ENCODE measurements at places on chromosomes 11 and 22.
A peak's percentile ranks its signal among the peaks of the same experiment; 100 is the strongest.

GRCh38 chr11:30143098-30143705 lies 87.6 kb upstream of the FSHB start:
- no peak for DNase-seq

DNA sequence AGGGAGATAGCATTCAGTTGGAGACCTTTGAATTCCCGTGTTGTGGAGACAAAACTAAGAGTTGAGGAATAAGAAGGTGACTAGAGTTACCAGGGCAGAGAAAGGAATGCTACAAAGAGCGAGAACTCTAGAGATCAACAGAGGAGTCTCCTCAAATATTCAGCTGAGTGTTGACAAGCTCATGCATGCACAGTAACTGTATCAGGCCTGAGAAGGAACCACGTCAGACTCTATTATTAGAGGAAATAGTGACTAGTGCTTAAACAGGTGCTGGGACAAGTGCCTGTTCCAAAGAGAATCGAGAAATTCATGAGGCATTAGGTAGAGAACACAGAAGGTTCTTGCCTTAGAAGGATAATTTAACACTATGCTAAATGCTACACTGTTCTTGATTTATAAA lies 333.8 kb upstream of the CHORDC1 start:
- no peak for DNase-seq

- DNase-seq = no peak
Measured at GRCh38 chr22:27510024-27510423, 291.5 kb downstream of the MN1 start.

DNA sequence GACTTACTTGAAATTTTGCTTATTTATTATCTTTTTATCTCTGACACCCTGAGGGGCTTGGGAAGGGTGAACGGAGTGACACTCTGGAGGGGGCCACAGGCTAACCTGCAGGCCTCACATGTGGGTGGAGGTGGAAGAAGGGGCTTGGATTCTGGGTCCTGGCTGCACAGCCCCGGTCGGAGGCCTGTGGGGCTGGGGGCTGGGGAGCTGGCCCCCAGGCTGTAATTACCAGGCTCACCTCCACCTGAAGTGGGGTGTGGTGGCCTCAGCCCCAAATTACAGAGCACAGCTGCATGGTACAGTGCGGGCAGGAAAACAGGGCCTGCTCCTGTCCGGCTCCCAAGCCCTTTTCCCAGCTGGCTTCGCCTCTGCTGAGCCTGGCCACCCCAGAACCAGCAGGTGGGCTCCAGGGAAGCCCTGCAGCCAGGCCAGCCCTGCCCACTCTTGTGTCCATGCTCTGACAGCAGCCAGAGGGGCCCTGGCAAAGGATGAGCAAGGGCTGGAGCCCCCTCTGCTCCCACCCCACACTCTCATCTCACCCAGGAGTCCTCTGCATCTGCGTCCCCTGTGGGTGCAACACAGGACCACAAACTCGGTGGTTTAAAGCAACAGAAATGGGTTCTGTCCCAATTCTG lies 48.0 kb downstream of the IGF2 start:
- DNase-seq = no peak

- DNase-seq = no peak
Measured at GRCh38 chr11:106495046-106495445, 417.6 kb downstream of the AASDHPPT start.

- no peak for DNase-seq
Measured at GRCh38 chr11:44865866-44866272, 84.8 kb downstream of the TP53I11 start.

DNA sequence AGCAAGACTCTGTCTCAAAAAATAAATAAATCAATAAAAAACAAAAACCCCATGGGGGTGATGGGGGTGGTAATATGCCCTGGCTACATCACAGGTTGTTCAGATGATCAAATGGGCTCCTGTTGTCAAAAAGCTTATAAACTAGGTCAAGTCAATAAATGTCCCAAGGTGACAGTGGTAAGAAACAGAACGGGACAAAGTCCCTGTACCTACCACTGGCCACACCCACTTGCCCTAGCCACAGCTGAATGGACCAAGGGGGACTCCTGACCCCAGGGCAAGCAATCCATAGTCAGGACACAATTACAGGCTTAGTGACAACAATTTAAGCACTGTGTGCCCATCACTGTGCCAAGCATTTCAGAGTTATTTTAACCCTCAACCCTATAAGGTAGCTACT lies 6.0 kb downstream of the NAGA start:
- DNase-seq = no peak

- DNase-seq = no peak
Measured at GRCh38 chr11:58028687-58029411, 1.9 kb upstream of the OR6Q1 start.

- DNase-seq = no peak
Measured at GRCh38 chr11:60344146-60344545, 17.1 kb downstream of the MS4A6E start.

- peak; percentile 20 for DNase-seq
Measured at GRCh38 chr11:122853971-122854446, 15.7 kb downstream of the CRTAM start.

DNA sequence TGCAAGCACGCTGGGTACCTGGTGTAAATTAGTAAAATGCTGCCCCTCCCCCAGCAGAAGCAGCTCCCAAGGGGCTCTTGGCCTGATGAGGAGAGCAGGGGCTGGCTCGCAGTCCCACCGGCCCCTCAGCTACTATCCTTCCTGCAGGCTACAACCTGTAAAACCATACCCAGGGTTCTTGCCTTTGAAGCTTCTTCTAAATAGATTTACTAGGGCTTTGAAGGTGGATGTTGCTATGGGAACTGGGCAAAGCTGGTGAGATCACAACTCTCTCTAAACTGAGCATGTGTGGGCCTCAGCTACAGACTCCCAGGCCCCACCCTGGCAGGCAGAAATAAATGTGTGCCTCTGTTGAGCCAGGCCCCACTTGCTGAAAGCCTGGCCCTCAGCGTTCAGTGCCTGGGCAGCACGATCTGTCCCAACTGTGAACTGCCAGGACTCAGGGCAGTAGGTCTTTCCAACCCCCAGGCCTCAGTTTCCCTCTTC lies 18.5 kb downstream of the CD5 start:
- DNase-seq = no peak

DNA sequence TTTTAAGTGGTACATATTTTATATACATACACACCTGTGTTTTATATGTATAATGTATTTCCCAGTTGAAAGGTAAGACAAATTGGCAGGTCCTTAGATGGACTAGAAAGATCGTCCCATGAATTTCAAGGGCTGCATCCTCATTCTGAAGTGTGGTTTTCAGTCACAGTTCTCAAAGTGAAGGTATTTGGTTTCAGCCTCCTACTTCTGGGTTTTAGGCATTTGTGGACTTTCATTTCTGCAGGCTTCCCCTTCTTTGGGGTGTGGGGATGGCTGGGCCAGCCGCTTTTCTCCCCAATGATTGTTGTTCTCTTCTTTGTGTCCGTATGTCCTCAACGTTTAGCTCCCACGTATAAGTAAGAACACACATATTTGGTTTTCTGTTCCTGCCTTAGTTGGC lies 10.0 kb downstream of the DCPS start:
- no peak for DNase-seq

GRCh38 chr11:58968251-58968711 lies 29.0 kb downstream of the GLYATL1 start:
- no peak for DNase-seq

DNA sequence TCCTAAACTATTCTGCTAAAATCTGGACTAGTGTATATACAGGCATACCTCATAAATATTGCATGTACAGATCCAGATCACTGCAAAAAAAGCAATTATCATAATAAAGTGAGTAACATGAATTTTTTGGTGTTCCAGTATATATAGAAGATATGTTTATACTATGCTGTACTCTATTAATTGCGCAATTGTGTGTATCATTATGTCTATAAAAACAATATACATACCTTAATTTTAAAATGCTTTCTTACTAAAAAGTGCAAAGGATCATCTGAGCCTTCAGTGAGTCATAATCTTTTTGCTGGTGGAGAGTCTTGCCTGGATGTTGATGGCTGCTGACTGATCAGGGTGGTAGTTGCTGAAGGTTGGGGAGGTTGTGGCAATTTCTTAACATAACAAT lies 35.4 kb upstream of the CEP295 start:
- no peak for DNase-seq

DNA sequence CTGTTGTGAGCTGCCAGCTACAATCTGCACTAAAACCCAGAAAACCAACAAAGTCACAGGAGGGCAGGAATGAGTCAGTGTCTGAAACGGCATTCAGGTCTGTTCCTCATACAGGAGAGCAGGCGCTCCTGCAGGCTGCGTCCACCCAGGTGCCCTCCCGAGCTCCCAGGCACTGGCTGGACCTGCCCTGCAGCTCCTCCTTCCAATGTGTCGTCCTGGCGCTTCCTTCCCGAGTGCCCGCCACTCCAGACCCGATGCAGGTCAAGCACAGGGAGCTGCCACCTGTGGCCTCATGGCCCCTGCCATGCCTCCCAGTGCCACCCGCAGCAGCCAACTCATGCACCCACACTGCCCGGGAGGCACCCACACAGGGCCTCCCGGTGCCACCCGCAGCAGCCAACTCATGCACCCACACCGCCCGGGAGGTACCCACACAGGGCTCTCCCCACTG lies 12.0 kb downstream of the BRD1 start:
- no peak for DNase-seq

DNA sequence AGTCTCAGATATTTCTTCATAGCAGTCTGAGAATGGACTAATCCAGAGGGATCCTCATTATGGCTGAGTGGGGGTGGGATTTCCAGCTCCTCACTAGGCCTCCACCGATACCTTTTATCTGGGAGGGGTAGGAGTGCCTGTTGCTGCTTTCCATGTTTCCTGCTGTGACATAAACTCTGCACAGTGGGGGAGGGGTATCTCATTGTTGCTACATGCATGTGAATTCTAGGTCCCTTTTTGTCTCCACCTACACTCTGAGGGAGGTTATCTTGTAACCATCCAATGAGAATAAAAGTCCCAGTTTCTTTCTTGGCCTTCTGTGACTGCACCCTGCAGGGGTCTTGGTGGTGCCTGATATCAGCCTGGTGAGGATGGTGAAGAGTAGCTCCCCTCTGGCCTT lies 60.5 kb downstream of the ADAMTS15 start:
- no peak for DNase-seq

DNA sequence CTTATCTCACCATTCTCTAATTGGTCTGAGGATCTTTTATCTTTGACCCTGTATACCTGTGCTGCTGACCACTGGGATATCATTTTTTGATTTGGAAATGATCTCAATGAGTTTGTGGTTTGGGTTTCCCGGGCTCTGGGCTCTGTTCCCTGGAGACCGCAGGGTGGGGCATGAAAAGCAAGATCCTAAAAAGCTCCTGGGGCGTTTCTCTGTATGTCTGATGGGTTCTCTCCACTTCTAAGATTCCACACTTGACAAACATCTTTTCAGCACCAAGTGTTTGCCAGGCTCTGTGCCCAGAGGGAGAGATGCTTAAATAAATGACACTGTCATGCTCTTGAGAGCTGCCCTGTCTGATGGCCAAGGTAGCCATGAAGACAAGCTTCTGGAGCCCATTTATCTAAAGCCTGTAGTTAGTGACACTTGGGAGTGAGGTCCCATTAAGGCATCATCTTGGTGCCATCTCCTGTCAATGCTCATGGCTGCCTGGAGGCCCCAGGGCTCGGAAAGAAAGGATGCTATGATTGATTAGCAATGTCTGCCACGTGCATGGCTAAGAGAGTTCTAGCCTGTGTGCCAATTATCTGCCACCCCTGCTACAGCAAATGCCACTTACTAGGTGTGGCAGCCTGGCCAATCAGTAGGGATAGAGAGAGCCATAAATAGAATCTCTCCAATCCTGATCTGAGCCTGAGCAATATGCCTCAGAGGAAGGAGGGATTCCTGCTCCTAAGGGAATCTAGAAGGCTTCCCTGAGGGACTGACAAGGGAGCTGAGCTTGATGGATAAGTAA lies 531.6 kb downstream of the MN1 start:
- DNase-seq = no peak

- DNase-seq = no peak
Measured at GRCh38 chr11:88704485-88704884, 361.3 kb downstream of the GRM5 start.

GRCh38 chr11:76577226-76577920 lies 93.2 kb downstream of the LRRC32 start:
- no peak for DNase-seq

DNA sequence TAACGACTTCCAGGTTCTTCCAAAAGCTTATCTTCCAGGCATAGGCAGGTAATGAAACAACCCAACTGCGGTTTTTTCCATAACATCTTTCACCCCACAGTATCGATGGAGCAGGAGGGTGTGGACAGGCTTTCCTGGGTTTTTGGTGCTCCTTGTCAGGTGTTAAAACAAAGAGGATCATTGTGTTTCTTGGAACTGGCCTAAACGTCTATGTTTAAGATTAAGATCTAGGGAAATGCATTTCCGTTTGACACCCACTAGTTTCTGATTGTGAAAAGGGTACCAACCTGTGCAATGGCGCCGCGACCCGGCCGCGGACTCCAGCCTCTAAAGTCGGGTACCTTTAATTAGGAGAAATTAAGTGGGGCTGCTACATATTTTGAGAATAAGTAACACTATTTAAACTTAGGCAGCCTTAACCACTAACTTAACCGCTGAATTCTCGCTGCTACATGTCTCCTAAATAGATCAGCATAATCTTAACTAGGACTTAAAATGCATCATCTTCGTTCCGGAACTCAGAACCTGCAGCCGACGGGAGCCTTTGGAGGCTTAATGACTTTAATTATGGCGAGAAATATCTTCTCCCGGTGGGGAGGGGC lies 31.5 kb downstream of the C22orf31 start:
- DNase-seq = no peak

- DNase-seq = peak; percentile 38
Measured at GRCh38 chr11:9535189-9535781, 38.2 kb upstream of the WEE1 start.

GRCh38 chr22:46501701-46502100 lies 35.7 kb downstream of the CELSR1 start:
- no peak for DNase-seq

- no peak for DNase-seq
Measured at GRCh38 chr22:39980596-39980995, 14.2 kb upstream of the FAM83F start.

- no peak for DNase-seq
Measured at GRCh38 chr11:117704395-117705100, 92.5 kb downstream of the DSCAML1 start.

- DNase-seq = no peak
Measured at GRCh38 chr22:38788846-38789245, 5.1 kb downstream of the DNAL4 start.

DNA sequence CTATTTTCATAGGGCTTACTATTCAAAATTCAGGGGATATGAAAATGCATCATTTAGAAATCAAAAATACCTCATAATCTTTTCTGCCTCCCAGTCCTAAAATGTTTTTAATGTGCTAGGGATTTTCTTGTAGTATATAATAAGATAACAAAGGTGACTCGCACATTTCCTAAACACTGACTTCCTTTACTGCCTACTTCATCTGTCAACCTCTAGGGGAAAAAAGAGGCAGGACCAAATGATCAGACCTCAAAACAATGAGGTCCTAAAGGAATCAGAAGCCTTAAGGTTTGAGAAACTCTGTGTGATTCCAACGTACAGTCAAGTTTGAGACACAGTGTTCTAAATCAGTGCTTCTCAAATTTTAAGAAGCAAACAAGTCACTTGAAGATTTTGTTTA lies 56.1 kb upstream of the POU2AF2 start:
- DNase-seq = no peak

- DNase-seq = no peak
Measured at GRCh38 chr11:60977224-60977623, 5.7 kb downstream of the CD6 start.

All from NCI-H187 (cell line).